ENCODE measurements at places on chromosomes 2 and 18.

DNA sequence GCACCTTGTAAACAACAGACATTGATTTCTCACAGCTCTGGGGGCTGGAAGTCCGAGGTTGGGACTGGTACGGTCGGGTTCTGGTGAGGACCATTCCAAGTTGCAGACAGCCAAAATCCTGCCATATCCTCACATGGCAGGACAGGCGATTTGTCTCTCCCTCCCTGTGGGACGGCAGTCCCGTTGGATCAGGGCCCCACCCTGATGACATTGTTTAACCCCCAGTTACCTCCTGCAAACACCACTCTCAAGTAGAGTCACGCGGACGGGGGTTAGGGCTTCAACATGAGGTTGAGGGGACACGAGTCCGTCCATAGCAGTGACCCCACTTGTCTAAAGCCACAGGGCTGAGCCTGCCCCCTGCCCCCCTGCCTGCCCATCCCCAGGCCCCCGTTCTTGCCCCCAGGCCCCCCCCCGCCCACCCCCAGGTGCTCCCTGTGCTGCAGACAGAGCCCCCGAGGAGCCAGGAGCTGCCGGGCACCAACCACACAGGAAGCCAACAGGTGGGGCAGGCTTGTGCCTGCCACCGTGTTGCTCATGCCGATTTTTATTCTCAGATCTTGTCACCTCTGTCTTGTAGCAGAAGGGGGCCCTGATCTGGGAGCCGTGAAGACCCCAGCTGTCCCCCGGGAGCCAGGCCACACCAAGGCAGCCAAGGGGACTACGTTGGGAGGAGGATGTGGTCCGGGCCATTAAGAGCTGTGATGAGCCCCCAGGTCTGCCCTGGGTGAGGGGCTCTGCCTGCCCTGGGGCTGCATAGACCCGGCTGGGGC lies 82.2 kb downstream of the NFATC1 start:
- DNase-seq: no peak

DNA sequence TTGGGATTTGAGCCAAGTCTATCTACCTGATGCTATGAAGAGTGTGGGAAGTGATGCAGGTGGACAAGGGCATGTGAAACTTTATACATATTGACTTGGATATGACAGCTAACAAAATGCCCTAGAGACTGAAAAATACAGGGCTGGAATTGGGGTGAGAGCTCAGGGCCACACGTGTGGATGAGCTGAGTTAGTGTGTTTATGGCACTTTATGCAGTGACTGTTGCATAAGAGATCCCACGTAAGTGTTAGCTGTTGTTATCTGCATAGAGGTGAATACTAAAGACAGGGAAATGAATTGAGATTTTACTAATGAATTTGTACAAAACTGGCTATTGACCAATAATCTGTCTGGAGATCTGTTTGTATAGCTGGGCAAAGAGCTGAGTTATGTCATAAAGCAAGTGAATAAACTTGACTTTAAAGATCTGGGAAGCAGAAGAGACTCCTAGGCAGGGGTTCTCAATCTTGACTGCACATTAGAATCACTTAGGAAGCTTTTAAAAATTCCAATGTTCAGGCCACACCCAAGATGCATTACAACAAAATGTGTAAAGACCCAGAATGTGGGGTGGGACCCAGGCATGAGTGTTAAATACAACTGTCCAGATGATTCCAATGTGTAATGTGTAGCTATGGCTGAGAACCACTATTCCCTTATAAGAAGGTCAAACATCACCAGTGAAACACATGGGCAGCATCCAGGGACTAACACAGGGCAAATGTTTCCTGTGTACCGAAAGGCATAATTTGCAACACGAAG lies 74.2 kb upstream of the STK17B start:
- DNase-seq: no peak

- DNase-seq: no peak
These were observed 1134.1 kb upstream of the DDX18 start for GRCh38 chr2:116680256-116680936.

GRCh38 chr2:132463719-132464118 lies 47.1 kb downstream of the GPR39 start:
- DNase-seq: no peak

GRCh38 chr2:44364604-44365003 lies 2.9 kb downstream of the CAMKMT start:
- no peak for DNase-seq

DNA sequence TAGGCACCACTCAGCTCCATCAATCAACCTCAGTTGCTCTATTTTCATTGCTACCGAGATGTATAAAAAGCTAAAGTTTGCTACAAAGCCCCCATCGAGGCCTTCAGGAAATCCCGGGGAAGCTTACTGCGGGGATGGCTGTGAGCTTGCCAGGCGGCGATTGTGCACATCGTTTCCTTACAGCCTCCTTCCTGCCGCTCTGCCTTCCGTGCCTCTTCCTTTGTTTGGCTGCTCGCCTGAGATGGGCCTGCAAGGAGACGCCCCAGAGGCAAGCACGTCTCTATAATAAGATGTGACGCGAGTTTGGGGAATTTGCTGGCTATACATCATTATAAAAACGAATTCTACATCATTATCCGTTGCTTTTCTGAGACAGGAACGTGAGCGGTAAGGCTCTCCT lies 41.6 kb downstream of the DHRS9 start:
- no peak for DNase-seq

GRCh38 chr2:121202541-121203310 lies 82.3 kb downstream of the TFCP2L1 start:
- DNase-seq: no peak

GRCh38 chr2:44897406-44897805 lies 44.1 kb upstream of the SIX3 start:
- no peak for DNase-seq

- DNase-seq: no peak
These were observed 283.1 kb upstream of the CYRIA start for GRCh38 chr2:16948710-16949109.

GRCh38 chr2:180077295-180077906 lies 70.3 kb upstream of the CWC22 start:
- DNase-seq: no peak

DNA sequence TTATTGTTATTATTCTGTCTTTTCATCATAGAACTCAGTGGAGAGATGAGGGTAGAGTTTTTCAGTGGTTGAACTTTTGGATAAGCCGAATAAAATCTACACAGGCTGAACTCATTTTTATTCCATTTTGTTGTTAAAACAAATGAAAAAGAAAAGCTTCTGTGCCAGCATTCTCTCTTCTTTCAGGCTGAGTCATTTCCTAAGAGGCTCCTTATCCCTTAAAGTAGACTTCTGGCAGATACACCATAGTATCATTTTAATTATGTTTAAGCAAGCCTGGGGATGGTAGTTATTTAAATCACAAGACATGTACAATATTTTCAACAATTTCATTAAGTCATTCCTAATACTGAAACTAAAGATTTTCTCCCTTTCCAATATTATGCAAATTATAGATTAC lies 1364.0 kb upstream of the NRXN1 start:
- no peak for DNase-seq

- no peak for DNase-seq
These were observed 10.5 kb upstream of the IL1A start for GRCh38 chr2:112794841-112795240.

DNA sequence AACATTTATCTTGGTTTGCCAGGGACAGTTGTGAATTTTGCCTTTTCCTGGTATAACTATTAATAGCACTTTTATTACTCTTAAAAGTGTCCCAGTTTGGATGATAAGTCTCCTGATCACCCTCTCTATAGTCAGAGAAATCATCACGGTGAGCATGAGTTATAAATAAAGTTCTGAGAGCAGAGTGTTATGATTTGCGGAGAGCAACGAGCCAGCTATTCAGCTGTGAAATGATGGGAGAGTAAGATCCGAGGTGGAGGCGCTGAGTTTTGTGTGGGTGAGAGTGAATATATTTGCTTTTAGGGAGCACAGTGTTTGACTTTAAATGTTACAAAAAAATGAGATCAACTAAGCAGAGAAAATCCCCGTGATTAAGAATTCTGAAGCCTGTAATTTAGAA lies 179.6 kb downstream of the DSC3 start:
- no peak for DNase-seq

- no peak for DNase-seq
These were observed 53.1 kb downstream of the SLC4A5 start for GRCh38 chr2:74290066-74290465.

DNA sequence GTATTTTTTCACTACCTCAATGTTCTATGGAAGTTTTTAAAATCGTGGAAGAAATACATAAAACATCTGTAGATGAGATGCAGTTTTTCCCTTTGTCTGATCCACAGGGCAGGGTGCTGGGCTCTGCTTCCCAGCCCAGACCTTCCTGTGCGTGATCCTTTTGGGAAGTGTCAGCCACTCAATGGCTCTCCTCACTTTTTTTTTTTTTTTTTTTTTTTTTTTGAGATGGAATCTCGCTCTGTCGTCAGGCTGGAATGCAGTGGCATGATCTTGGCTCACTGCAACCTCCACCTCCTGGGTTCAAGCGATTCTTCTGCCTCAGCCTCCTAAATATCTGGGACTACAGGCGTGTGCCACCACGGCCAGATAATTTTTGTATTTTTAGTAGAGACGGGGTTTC lies 32.8 kb downstream of the SOWAHC start:
- no peak for DNase-seq

- no peak for DNase-seq
These were observed 1.6 kb upstream of the DSG3 start for GRCh38 chr18:31445908-31446307.

GRCh38 chr18:61765097-61765496 lies 127.7 kb downstream of the RNF152 start:
- no peak for DNase-seq

DNA sequence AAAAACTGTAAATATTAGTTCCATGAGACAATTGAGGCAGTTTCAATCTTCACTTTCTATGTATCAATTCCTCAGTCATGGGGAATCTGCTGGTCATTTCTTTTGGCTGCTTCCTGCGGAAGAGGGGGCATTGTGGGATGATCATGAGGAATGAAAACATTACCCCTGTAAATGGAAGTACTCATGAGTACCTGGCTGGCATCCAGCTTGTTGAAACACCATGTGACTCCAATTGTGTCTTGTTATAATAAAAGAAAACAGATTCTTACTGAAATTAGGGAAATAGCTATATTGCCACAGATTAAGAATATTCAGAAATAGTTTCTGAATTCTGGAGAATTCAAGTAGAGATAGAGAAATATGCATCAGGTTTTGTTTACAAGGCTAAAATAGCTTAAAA lies 41.6 kb upstream of the GPR39 start:
- no peak for DNase-seq

- no peak for DNase-seq
These were observed 221.8 kb downstream of the AGAP1 start for GRCh38 chr2:235715601-235716000.

DNA sequence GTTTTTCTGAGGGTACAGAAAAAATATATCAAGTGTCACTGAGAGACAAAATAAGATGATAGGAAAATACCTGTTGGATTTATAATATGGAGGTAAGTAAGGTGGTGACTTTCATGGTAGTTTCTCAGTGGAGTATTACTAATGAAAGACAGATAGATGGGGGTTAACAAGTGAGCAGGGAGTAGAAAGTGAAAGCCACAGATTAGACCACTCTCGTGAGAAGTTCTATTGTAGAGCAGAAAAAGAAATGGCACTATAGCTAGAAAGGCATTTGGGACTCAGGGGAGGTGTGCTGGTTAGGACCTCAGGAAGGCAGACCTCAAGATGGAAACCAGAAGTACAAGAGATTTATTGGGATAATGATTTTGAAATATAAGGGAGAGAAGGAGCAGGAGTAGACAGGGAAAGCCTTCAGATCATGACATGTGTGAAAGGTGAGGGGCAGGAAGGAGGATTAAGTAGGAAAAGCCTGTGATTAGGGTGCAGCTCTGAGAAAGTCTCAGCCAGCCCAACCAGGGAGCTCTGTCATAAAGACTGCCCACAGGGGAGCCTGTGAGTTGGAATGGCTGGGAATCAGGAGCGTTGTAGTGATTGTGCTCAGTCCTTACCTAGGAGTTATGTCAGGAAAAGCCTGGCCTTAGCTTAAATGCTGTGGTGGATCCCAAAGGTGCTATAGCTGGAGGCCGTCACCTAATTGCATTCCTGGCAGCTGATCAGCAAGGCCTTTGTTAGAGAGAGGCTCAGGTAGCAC lies 198.1 kb downstream of the IKZF2 start:
- no peak for DNase-seq

All from CD4-positive, alpha-beta T cell treated with Interleukin-12 subunit alpha and Interleukin-12 subunit beta, for 1 hour (primary cell).